ENCODE measurements at places on chromosomes 1 and 21.

DNA sequence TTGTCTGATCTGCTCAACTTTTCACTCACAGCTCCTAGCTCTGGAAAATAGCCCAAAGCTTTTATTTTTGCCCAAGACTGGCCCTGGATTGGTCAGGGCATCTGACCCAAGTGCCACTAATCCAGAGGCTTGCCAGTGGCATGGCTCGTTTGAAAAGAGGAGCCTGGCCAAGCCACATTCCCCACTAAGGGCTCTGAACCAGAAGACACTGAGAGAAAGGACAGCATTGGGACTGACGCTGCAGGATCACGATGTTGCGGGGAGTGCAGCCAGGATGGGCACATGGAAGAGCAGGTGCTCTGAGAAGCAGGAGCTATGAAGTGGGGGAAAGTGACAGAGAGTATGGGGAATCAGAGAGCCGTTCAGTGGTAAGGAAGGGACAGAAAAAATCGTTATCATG, 44.9 kb upstream of the TSPAN2 start:
- DNase-seq: no peak

GRCh38 chr1:12185036-12185917, 18.5 kb downstream of the TNFRSF1B start:
- DNase-seq: no peak

DNA sequence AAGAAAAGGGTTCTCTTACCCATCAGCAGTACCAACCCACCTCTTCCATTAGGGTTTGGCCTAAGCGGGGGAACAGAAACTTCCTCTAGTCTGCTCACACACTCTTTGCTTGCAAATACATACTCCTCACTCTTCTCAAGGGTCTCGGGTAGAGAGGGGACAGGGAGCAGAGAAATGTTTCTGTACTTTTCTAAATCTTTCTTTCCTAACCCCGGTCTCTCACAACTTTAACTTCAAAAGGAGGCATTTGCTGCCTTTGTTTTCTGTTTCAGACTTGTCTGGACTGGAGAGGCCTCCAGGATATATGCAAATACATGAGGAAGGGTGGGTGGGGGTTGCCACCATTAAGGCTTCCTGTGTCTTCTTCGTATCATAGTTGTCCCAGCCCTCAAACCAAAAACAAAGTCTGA, 10.5 kb upstream of the LAX1 start:
- no peak for DNase-seq

GRCh38 chr1:183432548-183432875, 14.3 kb upstream of the NMNAT2 start:
- no peak for DNase-seq

DNA sequence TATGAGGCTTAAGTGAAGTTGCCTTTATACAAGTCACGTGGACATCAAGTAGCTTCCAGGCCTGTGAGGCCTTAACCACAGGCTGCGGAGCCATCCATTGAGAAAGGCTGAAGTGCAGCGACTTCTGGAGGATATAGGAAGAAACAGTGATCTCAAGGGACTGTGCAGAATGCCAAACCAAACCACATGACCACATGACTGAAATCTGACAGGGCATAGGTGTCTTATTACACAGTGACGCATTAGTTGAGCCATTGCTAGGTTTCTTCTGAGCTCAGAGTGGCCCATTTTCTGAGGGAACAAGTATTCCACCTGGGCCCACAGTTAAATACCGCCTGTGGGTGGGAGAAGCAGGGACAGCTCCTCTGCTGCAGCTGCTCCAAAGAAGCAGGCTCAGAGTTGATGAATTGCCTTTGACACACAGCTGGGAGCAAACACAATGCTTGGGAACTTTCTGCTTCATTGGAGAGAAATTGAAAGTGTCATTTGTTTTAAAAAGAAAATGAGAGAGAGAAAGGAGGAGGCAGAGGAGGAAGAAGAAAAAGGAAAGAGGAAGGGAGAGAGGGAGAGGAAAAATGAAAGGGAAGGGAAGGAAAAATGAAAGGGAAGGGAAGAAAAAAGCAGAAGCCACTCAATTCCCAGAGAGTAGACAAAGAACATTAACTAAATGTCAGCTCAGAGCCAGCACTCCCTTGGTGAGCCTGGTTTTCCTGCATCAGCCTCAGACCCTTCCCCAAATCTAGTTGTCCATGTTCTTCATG, 94.4 kb downstream of the COLGALT2 start:
- DNase-seq: no peak

- DNase-seq: no peak
Observed at GRCh38 chr1:10308001-10308400, 90.9 kb upstream of the PGD start.

DNA sequence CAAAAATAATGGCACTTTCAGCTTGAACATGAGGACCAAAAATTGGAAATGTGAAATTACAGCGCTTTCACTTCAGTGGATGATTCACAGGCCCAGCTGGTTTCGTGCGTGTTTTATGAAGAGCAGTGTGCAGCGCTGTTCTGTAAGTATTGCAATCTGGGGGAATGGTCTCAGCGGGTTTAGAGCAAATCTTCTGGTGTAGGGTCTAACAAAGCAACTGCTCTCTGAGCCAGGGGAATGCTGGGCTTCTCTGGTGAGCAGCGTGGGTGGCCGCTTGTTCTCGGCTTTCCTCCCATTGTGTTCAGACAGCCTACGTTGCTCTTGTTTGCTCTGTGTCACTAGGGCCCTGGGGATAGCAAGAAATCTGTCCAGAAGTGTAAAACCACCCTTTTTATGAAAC, 42.4 kb upstream of the GADD45A start:
- no peak for DNase-seq

All from mucosa of descending colon (tissue), 3 donors.